ENCODE measurements at places on chromosomes 4 and X. TPM values are rescaled to one million over a fixed set of nuclear protein-coding genes. Genes with fewer than 3 reads are reported as not detected.

ACTRT1 gene
- total RNA-seq: not detected

SFRP2 gene
- not detected for total RNA-seq

CT45A2 gene
- not detected for total RNA-seq

PCDH7 gene
- total RNA-seq: 0.51 TPM

SPANXD gene
- not detected for total RNA-seq

SYTL4 gene
- 16.8 TPM for total RNA-seq

FRG2 gene
- total RNA-seq: not detected

TEX13D gene
- not detected for total RNA-seq

HSD17B13 gene
- total RNA-seq: under 0.01 TPM

CDKL2 gene
- 0.13 TPM for total RNA-seq

TLR6 gene
- 0.13 TPM for total RNA-seq

GRCh38 chr4:20178902-20179576 lies 72.7 kb upstream of the SLIT2 start:
- no peak for DNase-seq

DNA sequence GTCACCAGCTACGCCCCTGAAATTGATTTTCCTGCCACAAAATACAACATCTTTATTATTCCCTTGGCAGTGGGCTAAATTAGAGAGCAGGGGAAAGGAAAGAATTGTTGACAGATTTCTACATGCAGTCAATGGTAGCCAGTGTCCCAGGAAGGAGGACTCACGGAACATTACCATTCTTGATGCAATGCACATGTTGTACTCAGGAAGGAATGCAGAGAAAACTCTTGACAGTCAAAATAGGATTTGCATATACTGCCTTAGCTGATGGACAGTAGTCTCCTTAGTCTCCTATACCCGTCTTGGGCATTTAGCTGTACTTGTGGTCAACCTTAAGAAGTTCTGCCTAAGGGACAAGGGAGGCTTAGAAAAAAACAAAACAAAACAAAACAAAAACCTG lies 158.0 kb upstream of the GYPA start:
- DNase-seq: no peak

- no peak for DNase-seq
Observed at GRCh38 chr4:116361790-116362189, 723.6 kb downstream of the TRAM1L1 start.

DNA sequence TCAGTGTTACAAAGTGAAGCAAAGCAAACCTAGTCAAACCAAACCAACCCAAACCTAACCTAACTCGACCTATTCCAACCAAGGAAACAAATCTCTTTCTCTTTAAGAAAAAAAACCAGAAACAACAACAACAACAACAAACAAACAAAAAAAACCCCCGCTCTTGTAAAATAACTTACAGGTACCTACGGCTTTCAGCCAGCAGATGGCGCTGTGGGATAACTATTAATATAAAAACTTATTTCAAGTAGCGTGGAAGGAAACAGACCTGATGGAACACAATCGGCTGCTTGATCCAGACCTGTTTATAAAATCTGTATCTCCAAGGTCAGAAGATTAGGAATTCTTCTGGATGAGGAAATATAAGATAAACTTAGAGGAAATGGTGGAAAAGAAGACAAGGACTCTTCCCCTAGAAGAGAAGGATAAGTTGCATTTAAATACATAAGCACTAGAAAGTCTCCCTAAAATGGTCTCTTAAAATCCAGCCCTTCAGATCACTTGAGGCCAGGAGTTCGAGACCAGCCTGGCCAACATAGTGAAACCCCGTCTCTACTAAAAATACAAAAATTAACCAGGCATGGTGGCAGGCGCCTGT lies 34.4 kb upstream of the CDKL5 start:
- DNase-seq: peak; percentile 45

DNA sequence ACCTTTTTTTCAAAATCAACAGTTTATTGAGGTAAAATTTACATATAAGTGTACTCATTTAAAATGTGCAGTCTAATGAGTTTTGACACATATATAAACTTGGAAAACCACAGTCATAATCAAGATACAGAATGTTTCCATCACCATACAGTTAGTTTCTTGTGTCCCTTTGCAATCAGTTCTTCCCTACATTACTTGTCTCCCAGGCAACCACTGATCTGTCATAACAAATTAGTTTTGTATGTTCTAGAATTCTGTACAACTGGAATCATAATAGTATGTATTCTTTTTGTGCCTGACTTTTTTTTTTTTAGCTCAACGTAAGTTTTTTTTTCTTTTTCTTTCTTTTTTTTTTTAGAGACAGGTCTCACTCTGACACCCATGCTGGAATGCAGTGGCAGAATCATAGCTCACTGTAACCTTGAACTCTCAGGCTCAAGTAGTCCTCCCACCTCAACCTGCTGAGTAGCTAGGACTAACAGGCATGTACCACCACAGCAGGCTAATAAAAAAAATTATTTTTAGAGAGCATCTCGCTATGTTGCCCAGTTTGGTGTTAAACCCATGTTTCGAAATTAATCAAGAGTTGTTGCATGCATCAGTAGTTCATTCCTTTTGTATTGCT lies 26.9 kb downstream of the ARFIP1 start:
- no peak for DNase-seq

- DNase-seq: no peak
Observed at GRCh38 chr4:5517372-5517771, 191.0 kb downstream of the EVC2 start.

DNA sequence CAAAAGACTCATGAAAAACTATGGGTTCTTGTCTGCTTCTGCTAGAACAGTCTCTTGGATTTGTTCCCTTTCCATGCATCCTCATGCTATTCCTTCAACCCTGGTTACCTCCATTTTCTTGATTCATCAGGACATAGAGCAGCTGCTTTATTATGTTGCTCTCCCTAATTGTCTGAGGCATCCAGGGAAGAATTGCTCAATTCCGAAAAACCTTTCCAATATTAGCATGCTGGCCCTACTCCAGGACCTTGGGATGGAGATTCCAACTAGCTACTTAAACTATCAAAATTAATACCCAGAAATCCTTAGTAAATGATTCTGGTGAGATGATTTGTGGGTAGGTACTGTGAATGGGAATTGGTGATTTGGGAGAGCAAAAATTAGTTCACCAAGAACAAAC lies 56.6 kb upstream of the FAM47B start:
- no peak for DNase-seq

- DNase-seq: peak; percentile 37
Observed at GRCh38 chr4:153115322-153116290, 88.6 kb upstream of the TRIM2 start.

DNA sequence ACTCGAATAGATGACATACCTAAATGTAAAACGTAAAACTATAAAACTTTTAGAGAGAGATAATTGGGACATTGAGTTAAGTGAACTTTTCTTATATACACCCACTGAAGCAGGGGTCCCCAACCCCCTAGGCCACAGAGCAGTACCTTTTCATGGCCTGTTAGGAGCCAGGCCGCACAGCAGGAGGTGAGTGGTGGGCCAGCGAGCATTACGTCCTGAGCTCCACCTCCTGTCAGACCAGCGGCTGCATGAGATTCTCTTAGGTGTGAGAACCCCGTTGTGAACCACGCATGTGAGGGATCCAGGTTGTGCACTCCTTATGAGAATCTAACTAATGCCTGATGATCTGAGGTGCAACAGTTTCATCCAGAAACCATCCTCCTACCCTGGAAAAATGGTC lies 114.8 kb downstream of the HMX1 start:
- no peak for DNase-seq

GRCh38 chr4:183586824-183587223 lies 72.2 kb downstream of the RWDD4 start:
- no peak for DNase-seq

DNA sequence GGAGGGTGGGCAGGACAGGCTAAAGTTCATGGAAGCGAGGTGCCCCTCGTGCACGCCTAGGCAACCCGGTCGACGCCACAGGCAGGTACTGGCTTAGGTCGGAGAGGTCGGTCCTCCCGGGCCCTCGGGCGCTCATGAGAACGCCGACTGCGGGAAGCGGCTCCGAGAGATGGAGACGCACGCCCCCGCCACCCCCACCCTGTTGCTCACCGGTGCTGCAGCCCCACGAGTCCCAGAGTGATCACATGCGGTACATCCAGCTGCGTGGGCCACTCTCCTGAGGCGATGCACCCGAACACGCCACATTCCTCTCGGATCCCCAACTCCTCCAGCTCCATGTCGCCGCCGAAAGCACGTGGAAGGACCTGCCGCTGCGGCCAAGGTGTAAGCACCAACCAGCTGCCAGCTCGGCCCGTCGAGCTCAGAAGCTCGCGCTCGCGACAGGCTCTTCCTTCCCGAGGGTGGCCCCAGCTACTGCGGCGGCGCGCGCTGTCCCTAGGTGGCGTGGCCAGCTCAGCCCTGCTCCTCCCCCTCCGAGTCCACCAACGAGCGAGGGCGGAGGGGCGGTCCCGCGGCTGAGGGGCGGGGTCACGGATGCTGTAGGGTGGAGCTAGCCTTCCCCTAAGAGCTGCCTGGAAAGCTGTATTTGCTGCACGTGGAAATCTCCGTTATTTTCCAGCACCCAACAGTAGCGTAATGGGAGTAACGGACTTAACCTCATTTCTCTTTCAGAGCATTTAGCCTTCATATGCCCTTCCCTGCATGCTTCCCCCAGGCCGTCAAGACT lies at the start of gene PPAT:
TSS of gene PPAT (minus strand) at position 476 of the 787 bp plus-strand sequence. CDS start at position 338, 138 bp downstream.
- peak; percentile 99 for DNase-seq

GRCh38 chr4:89365375-89365774 lies 57.8 kb upstream of the GPRIN3 start:
- no peak for DNase-seq

- DNase-seq: no peak
Observed at GRCh38 chrX:46375831-46376230, 169.4 kb downstream of the ZNF674 start.

- no peak for DNase-seq
Observed at GRCh38 chr4:56424697-56425514, 10.5 kb downstream of the PPAT start.

GRCh38 chr4:173517781-173518424 lies 12.1 kb downstream of the HAND2 start:
- DNase-seq: no peak

DNA sequence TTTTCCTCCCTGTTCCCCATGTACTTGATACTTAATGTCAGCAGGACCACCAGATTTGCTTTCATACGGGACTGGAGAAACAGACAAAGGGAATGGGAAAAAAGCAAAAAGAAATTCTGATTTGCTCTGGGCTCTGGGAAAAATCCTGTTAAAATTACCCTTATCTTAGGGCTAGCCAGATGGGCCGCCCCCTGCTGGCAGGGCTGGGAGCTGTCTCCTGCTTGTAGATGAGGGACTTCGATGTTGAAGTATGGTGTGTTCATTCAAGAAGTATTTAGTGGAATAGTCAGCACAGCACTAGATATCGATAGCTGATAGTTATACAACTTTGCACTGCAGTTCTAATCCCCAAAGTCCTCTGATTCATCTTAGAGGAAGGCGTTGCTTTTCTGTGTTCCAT lies 45.8 kb downstream of the BCORL1 start:
- DNase-seq: peak; percentile 56

DNA sequence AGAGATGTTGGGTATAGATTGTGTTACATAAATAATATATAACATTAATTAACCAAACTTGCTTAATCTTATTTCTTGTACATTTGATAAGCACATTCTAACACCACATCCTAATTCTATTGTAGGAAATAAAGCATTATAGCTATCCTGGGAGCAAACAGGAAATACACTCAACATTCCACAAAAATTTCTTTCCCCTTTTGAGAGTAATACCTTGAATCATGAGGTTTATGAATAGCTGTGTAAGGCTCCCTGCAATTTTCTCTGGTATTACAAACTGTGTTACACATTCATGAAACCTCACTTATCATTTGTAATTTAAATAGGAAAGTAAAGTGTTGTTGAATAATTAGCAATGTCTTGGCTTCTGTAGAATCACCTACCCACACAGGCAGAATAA lies 95.1 kb downstream of the TMEM47 start:
- no peak for DNase-seq

- no peak for DNase-seq
Observed at GRCh38 chr4:3702561-3703221, 63.5 kb upstream of the ADRA2C start.

- DNase-seq: no peak
Observed at GRCh38 chr4:176744091-176744490, 48.6 kb downstream of the VEGFC start.

DNA sequence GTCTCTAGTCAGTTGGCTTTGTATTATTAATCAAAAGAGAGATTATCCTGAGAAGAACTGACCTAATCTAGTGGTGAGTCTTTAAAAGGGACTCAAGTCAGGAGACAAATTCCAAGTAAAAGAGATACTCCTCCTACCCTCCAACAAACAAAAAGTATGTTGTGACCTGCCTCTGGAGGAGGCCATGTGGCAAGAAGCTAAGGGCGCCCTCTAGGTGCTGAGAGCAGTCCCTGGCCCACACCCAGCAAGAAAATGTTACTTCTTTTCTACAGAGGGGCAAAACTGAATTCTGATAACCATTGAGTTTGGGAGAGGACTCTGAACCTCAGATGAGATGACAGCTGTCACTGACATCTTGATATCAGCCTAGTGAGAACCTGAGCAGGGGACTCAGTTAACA lies 953.6 kb upstream of the AGA start:
- no peak for DNase-seq

DNA sequence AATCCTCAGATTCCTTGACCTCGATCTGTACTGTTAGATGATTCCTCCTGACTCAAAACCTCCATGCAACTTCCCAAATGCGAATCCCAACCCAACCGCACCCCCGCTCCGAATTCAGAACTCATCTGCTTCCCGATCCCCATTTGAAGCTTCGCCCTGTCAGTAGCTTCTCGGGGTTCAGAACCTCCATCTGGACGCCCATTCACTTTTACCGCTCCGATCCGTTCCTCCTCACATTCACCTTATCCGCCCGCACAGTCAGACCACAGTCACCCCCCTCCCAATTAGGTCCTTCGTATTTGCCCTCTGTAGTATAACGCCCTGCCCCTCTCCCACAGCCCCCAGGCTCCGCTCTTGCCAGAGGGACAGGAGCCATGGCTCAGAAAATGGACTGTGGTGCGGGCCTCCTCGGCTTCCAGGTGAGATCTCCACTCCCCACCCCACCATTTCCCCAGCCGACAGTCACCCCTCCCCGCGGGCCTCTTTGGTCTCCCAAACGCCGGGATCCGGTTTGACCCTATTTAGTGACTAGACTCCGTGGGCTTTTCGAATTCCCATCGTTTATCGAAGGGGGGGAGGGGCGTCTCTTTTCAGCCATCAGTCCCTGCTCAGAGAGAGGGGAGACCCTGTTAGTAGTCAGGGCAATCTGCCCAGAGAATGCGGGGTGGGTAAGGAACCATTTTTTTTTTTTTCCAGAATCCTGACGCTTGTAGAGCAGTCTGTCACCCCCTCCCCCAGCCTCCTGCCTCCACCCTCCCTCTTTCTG lies 691 bp downstream of the MAGED1 start:
- DNase-seq: peak; percentile 19

Data from dermis microvascular lymphatic vessel endothelial cell (primary cell).